NCI-H1436 treated with DMSO at 0.1 percent for 48 hours (cell line): ENCODE measurements at places on chromosomes 1 and 21.

DNA sequence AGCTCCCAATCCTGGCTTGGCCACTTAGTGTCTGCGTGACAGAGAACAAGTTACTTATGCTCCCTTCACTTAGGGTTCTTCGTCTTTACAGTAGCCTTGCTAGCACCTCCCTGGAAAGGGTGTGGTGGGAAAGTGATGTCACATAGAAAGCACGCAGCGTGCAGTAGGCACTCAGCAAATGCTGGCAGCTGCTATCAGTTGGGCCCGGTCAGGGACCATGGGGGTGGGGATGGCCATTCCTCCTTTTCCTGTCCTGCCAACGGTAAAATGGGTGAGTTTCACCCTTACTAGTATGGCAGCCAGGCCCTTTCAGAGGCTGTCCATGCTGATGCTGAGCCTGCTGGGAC is 6.2 kb upstream of the KCNA10 start:
- no peak for DNase-seq

DNA sequence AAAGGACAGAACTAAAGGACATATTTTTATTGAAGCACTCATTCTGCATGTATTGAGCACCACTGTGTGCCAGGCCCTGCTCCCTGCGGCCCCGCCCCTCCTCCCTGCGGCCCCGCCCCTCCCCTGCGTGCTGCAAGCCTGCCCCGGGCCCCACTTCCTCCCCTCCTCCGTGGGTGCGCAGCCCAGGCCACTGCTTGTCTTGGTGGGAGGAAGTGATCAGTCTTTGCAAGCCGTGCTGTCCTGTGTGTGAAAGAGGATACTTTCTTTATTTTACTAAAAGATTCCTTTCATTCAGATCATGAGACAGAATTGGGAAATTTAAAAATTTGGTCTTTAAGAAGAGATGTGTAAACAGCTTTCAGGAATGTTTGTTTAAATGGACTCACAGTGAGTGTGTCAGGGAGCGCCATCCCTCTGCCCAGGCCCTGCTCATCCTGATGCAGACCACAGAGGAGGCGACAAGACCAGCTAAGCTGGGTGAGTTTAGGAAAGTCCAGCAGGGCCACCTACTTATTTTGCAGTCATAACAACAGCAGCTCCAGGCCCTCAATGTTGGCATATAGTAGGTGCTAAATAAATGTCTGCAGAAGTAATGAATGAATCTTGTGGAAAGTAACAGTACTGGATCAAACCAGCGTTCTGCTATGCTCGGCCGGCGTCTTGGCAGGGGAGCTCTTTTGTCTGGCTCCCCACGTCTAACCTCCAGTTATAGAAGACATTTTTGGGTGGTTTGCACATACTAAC is 88.3 kb upstream of the SELENON start:
- no peak for DNase-seq

DNA sequence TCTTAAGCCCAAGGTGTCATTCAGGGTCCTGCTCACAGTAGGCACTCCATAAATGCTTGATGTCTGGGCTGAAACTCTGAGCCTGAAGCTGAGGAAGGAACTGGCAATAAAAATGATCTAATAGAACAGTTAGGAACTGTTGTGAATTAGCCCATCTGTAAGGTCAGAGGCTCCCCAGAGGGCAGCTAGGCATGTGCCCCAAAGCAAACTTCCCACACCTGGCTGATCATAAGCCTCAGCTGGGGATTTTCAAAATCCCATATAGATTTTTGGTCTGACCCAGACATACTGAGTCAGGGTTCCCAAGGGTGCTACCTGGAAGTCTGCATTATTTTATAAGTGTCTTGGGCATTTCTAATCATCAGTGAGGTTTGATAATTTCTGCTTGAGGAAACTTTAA is 309.4 kb upstream of the PROX1 start:
- DNase-seq = no peak

DNA sequence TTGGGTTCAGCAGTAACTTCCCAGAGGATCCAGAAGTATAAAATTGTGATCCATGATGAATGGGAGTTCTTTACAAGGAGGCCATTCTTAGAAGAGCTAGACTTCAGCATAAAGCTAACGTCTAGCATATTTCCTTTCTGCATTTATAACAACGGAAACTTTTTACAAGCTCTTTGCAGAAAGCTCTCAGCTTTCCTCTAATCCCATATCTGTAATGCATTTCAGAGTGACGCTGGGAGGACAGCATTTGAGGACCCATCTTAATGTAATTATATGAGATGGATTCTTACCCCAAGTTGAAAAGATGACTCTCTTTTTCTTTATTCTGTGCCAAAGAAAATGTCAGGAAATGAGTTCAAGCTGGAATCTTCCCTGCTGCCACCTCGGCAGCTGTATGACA is 132.0 kb upstream of the CACHD1 start:
- DNase-seq = no peak

DNA sequence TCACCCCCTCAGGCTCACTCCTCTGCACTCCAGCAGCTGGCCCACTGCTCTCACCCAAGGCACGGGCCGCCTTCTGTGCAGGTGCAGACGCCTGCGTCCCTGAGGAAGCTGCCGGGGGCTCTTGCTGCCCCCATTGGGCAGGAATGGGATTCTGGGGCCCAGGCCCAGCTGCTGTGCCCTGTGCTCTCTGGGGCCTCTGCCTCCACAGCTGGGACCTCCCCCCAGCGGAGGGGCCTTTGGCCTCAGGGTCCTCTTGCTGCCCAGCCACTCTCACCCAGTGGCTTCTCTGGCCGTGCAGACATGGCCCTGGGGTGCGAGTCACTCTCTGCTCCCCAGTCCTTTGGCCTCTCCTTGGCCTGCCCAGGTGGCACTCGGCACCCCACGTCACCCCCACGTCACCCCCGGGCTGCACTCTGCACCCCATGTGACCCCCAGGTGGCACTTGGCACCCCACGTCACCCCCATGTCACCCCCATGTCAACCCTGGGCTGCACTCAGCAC is 19.1 kb upstream of the LRRC3 start:
- DNase-seq = no peak

- DNase-seq = no peak
Measured at GRCh38 chr1:44947063-44947773, 39.2 kb downstream of the EIF2B3 start.
